NCI-H187 treated with DMSO at 0.1 percent for 48 hours (cell line): ENCODE measurements at places on chromosomes 4 and X.
A peak's percentile ranks its signal among the peaks of the same experiment; 100 is the strongest.

DNA sequence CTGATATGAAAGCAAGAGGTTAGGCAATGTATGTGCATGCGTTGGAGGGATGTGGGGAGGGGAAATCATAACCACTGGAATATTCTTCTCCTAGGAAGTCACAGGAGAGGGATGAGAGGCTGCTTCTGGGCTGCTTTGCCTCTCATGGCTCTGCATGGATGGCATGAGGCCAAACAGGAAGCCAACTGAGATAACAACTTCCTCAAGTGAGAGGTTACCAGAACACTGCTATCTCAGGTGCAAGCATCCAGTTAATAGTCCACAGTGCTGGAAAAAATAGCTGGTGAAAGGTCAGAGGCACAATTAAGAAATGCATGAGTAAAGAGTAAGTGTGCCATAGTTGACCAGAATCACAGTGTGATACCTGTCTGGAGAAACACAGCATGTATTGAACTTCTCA is 113.3 kb downstream of the ELOVL6 start:
- no peak for DNase-seq

GRCh38 chr4:121741751-121742150 is 23.2 kb downstream of the SMIM43 start:
- DNase-seq: no peak

GRCh38 chrX:51461053-51462044 is 35.0 kb downstream of the NUDT11 start:
- DNase-seq: no peak

DNA sequence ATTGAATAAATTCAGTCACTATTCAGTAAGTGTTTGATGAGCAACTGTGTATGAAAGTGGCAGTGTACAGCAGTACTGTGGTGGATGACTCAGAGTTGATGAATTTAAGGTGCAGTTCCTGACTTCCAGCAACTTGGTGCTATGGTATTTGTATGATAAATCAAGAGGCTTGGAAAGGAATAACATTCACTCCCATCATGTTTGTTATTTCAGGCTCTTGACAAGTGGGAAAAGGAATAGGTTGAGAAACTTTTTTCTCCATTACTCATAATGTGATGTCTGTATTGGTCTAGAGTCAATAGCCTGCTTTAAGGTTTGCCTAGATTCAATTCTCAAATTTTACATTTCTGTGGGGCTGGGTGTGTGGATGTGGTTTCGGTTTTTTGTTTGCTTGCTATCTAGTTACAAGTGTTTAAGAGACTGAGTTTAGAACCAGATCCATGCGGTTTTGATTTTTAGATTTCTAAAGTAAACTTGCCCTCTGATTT is 35.1 kb upstream of the CYP2U1 start:
- DNase-seq: no peak

DNA sequence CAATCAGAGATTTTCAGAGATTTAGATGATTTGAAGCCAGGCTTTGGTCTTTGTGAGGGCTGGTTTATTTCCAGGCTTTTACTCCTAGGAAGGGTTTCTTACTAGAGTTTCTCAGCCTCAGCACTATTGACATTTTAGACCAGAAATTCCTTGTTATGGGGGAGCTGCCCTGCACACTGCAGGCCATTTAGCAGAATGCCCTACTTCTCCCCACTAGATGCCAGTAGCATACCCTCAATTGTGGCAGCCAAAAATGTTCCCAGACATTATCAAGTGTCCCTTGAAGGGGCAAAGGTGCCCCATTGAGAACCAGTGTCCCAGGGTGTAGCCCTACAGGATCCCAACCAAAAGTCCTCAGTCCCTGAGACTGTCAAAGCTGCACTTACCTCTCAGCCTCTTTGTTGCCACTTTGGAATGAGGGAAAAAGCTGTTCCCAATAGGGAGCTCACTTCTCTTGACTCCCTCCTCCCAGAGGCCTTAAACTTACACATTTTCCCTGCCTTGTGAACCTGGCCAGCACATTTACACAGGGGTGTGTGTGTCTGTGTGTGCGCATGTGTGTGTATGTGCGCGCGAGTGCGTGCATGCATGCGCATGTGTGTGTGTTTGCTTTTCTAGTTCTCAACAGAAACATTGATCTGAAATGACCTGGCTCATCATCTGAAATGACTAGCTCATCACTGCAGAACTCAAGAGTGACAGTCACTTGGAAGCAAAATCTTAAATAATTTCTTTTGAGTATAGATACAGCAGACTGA is 231.4 kb downstream of the QDPR start:
- no peak for DNase-seq

- peak; percentile 6 for DNase-seq
Measured at GRCh38 chr4:173318240-173318639, 15.9 kb downstream of the HMGB2 start.

GRCh38 chr4:177455561-177455970 is 13.3 kb upstream of the AGA start:
- no peak for DNase-seq

GRCh38 chr4:6826781-6827508 is 44.4 kb downstream of the KIAA0232 start:
- no peak for DNase-seq

- DNase-seq: no peak
Measured at GRCh38 chrX:153688911-153689590, 1.3 kb downstream of the SLC6A8 start.

DNA sequence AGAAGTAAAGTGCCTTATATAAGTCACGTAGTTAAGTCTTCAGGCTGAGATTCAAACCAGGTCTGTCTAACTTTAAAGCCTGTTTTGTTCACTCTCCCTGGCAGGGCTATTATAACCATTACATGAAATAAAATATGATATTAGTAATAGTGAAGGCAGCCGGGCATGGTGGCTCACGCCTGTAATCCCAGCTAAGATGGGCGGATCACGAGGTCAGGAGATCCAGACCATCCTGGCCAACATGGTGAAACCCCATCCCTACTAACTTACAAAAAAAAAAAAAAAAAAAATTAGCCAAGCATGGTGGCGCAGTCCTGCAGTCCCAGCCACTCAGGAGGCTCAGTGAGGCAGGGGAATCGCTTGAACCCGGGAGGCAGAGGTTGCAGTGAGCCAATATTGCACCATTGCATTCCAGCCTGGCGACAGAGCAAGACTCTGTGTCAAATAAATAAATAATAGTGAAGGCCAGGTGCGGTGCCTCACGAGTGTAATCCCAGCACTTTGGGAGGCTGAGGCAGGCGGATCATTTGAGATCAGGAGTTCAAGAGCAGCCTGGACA is 22.1 kb upstream of the SOWAHD start:
- no peak for DNase-seq

DNA sequence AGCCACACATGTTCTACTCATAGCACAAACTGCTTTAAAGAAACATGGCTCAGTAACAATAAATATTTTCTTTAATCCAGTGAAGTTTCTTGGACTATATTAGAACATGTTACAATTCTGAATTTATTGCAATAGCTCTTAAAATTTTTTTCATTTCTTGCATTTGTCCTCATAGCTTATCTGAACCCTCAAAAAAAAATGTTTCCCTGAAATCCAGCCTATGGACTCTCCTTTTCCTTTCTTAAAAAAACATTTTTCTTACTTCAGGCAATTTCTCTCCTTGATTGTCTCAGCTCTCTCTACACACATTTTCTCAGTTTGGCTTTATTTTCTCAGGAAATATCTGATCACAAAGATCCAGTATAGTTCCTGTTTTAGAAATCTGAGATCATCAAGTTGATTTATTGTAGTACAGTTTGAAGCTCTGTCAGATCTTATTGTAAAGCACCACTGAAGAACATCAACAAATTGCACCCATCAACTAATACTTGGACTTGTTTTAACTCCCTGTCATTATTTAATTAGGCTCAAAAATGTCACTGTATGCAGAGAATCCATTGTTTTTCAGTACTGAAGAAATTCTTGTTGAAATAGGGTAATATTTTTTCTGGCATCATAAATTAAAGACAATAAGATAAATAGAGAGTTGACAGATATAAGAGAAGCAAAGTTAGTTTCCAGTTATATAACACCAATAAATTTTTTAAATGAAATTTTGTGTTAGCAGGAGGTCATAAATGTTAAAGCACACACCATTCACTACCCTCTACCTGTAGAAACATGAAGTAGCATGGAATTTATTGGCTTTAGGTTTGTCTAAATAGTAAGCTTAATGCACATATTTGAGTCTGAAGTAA is 317.7 kb downstream of the ARHGAP24 start:
- DNase-seq: no peak

GRCh38 chr4:163693776-163694175 is 199.3 kb downstream of the TMA16 start:
- DNase-seq: no peak

DNA sequence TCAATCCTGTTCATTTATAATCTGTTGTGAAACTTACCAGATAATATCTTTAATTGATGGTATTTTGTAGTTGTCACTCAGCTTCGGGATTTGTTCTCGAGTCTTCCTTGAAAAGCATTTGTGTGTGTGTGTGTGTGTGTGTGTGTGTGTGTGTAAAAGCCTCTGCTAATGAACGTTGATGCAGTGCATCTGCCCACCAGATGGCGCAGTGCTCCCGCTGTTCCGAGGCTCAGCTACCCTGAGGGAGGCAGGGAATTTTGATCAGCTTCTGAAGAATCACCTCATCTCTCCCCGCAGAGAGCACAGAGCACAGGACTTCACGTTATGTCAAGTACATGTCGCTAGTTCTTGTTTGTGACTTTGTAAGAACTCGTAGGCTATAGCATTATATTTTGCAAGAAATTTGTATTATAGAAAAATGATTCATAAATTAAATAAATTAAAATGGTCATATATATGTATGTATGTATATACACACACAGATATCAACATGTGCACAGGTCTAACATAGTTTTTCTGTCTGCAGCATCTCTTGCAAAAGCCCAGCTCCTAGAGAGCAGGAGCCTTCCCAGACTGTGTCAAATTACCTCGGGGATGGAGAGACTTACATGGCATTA is 316.7 kb upstream of the IGFBP7 start:
- no peak for DNase-seq

- no peak for DNase-seq
Measured at GRCh38 chr4:189780391-189780790, 160.3 kb upstream of the FRG1 start.

GRCh38 chr4:85370400-85371032 is 104.4 kb upstream of the ARHGAP24 start:
- DNase-seq: no peak

- DNase-seq: no peak
Measured at GRCh38 chrX:30141966-30142365, 73.4 kb upstream of the MAGEB2 start.

DNA sequence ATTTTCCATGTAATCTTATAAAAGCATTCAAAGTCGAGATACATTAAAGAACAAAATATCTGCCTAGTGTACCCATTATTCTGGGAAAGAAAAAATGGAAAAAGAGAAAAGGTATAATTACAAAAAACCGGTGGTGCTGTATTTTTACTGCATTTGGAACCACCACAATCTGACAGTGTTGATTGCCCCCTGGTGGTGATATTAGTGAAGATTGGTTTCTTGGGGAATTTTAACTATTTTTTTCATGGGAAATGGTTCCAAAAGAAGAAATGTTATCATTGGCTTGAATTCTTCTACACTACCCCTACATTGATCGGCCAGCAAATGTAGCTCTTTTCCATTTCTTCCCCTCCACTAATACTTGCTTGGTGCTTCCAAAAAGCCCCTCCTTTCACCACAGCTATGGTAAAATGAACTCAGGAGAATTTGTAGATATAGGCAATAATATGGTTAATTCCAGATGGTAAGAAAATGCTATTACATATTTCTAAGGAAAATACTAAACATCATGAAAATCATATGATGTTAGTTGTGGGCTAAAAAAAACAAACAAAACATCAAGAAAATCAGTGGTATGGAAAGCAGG is 50.0 kb downstream of the COX18 start:
- DNase-seq: no peak

GRCh38 chrX:155767051-155767875 is 113.9 kb upstream of the VAMP7 start:
- DNase-seq: no peak

DNA sequence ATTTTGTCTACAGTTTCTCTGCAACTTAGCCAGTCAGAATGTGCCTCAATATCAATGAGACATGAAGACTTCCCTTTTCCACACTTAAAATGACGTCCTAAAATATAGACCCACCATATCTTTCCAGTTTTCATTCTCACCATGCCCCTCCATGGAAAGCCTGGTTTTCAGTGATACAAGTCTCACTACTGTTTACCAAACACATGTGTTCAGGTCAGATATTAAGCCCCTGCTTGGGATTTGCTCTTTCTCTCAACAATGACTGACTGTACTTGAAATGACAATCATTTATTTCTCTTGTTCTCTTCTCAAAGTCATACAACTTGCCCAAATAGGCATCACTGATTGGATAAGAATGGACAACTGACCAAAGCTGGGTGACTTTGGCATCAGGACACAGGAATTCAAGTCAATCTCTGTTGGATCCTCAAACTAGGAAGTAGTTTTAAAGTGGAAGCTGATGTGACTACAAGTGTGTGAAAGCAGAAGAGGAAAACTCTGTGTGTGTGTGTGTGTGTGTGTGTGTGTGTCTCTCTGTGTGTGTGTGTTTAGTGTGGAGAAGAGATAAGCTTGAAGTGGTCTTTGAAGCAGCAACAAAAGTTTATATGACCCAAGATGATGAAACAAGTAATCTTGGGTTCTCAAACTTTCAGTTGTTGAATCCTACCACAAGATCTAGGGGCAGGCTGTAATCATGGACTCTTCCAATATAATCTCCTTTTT is 217.4 kb upstream of the FGF13 start:
- no peak for DNase-seq
